T-helper 2 cell treated with Interferon-gamma antibody and Interleukin-4, amounts not matched to agents 100 ng/mL and 5 ng/mL, for 36 hours (primary cell): ENCODE measurements at places on chromosomes 11 and 22. TPM values are rescaled to one million over a fixed set of nuclear protein-coding genes. Genes with fewer than 3 reads are reported as not detected.

Gene MMP1
- total RNA-seq = not detected in 2 replicates

Gene VPS37C
- 7.7 and 9.2 TPM in 2 replicates for total RNA-seq

Gene ST3GAL4
- 8.4 and 9.0 TPM in 2 replicates for total RNA-seq

Gene BSCL2
- 26.5 and 28.4 TPM in 2 replicates for total RNA-seq

Gene CHST1
- total RNA-seq = 0.11 TPM in 1 of 2 replicates, not detected in the other

Gene ZNF280B
- 3.1 and 3.3 TPM in 2 replicates for total RNA-seq

Gene PLA2G3
- not detected in 2 replicates for total RNA-seq

Gene TEF
- 3.0 and 3.3 TPM in 2 replicates for total RNA-seq
